ENCODE measurements at places on chromosomes 13 and 19. TPM values are rescaled to one million over a fixed set of nuclear protein-coding genes. Genes with fewer than 3 reads are reported as not detected.

Gene NLRP7
- polyA plus RNA-seq, result not detected

Gene ZNF627
- polyA plus RNA-seq, result 14.4 TPM

Gene TNFAIP8L1
- 14.2 TPM for polyA plus RNA-seq

Gene PCDH9
- polyA plus RNA-seq, result 68.7 TPM

Gene SLITRK5
- not detected for polyA plus RNA-seq

Data from naive B cell (primary cell).